ENCODE measurements at places on chromosomes 12 and 14.

- no peak for DNase-seq
These were observed 89.0 kb upstream of the BCL11B start for GRCh38 chr14:99360774-99361595.

GRCh38 chr14:68630081-68630571 is 162.7 kb downstream of the ZFP36L1 start:
- DNase-seq: no peak

DNA sequence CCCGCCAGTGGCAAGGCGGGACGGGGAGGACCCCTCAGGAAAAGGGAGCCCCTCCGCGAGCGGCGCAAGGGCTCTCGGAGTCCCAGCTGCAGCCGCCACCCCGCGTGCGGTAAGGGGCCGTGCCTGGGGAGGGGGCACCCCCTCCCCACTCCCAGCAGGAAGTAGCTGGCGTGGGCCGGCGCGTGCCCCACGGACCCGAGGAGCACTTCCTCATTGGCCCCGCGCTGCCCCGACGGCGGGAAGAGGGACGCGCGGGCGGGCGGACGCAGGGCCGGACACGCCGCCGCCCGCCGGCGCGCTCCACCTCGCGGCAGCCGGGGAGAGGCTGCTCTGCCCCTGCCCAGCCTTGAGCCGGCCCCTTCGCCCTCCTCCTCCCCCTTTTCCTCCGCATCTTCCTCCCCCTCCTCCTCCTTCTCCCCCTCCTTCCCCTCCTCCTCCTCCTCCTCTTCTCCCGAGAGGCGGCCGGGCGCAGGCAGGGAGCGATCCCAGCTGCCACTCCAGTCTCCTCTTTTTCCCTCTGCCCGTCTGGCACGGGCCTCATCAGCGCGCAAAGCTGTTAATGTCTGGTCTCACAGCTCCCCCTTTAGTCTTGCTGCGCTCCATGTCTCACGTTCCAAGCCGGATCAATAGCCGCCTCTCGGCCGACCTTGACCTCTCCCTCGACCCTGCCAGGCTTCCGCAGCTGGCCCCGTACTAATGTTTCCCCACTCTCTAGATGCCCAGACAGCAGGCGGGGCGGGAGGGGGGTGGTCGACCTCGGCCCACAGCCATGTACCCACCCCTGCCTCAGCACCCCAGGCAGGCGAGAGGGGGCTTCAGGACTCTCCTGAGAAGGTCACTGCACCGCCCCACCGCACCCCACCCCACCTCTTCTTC is 2.6 kb upstream of the BCL11B start:
- peak; percentile 58 for DNase-seq

DNA sequence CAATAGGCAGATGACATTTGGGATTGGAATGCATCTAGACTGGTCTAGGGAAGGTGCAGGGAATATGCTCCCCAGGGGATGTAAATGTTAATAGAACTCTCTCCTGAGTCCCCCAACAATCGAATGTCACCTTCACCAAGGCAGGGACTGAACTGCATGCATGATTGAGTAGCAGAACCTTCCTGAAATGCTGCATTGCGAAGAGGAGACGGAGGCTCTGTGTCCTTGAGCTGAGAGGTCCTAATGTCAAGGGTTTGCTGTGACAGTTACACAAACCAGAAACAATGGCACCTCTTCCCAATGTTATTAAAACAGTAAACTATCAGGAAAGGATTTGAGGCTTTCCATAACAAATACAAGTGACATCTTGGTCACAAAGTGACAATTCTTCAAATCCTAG is 117.5 kb upstream of the SFSWAP start:
- DNase-seq: no peak

DNA sequence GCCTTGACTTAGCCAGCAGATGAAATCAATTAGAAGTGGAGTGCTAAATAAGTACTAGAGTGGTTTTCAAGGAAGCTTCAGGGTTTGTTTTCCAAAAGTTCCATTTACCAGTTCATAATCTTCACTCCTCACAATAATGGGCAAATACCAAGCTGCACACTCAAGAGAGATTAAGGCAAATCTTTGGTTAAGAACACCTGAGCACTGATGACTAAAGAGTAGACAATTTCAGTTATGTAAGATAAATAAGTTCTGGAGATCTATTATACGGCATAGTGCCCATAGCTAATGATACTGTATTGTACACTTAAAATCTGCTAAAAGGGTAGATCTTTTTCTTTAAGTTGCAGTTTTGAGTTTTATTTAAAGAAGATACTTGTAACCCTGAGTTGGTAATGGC is 125.0 kb downstream of the ARMH4 start:
- DNase-seq: no peak

GRCh38 chr12:25566202-25566949 is 13.3 kb upstream of the LMNTD1 start:
- no peak for DNase-seq

DNA sequence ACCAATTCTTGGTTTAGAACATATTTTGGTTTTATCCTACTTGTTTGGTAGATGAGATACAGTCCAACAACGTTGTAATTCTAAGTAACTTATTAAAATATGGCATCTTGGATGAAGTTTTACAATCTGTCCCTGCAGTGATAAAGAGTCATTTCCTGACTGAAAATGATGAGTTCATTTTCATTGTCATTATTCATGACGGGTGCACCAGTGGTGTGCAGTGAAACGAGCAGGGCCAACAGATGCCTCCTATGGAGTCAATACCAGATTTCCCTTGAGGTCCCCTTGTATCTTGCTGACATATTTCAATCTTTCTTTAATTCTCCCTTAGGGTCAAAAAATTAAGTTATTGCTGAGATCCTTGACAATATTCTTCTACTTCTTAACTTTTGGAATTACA is 438.5 kb downstream of the LRIG3 start:
- no peak for DNase-seq

DNA sequence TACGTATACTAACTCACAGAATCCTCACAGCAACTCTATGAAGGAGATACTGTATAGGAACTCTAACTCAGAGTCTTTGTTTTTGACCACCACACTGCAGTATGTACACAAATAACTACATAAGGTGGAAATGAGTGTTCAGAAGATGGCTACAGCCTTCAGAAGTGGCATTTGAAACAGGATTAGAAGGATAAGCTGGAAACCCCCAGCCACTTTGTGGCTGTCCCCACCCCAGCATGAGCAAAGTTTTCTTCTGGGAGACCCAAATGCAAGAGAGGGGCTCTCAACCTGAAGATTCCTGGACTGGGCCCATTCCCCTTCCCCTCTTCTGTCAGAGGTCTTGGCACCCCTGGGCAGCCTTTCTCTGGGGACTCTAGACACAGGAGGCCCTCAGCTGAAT is 43.2 kb upstream of the PNMA1 start:
- no peak for DNase-seq

- DNase-seq: no peak
These were observed 55.9 kb downstream of the KCNA5 start for GRCh38 chr12:5099591-5099990.

DNA sequence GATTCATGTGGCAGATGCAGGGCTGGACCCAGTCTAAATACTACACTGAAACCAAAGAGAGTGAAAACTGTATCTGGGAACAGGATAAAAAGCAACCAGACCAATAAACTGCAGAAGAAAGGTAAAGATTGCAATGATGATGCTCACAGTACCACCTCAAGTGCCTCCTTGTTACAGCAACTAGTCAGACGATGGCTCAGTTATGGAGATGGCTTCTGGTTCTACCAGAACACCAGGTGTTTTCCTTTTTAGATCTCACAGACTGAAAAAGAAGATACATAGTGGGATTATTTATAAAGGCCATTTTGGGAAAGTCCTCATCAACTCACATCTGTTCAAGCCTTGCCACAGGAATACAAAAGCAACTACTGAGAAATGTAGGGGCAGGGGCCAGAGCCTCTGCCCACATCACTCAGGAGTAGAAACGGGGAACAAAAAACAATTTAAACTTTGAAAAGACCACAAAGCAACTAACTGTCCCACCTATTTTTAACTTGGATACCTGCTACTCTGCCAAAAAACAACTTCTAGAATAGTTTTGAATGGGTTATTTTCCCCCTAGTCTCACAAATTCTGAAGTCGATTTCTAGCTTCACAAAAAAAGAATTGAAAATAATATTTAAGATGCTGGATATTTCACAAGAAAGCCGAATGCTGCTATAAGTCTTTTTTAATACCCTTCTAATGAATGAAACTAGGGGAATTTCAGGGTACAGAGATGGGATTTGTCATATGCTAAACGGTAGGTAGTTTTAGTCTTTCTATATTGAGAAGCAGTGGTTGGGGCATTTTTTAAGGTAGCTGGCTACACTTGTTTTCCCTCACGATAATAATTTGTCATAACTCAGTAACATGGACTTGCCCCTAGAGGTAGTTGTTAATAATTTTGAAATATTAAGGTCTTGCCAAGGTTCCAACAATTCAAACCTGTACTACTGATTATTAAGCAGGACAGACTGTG is 197.2 kb upstream of the TMPO start:
- no peak for DNase-seq

DNA sequence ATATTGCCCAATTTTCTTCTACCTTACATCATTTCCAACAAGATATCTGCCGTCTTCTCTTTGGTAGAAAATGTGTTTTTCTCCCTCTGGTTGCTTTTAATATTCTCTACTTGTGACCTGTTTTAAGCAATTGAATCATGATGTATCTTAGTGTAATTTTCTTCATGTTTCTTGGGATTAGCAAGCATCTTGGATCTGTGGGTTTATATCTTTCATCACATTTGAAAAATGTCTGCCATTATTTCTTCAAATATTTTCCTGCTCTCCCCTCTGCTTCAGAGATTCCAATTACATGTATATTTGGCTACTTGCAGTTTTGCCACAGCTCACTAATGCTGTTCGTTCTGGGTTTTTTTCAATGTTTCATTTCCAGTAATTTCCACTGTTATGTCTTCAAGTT is 30.1 kb downstream of the CKAP4 start:
- DNase-seq: no peak

DNA sequence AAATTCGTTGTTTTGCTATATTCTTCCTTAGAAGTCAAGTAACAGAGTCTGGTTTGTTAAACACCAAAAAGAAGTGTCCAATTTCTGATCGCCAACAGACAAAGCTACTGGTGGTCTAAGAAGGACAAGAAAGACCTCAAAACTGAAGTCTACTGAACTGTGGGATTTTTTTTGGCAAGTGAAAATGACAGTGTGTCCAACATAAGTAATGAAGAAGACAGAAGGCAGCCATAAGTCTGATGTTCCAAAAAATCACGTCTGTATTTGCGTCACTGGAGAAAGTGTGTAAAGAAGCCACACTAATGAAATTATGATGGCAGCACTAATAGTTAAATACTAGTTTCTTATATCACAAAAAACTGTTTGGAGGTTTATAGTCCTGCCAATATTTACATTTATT is 32.6 kb downstream of the WASHC3 start:
- DNase-seq: no peak

- DNase-seq: no peak
These were observed 38.1 kb upstream of the GARIN2 start for GRCh38 chr14:67151082-67151666.

- no peak for DNase-seq
These were observed 5.6 kb upstream of the RPAP3 start for GRCh38 chr12:47711448-47711847.

DNA sequence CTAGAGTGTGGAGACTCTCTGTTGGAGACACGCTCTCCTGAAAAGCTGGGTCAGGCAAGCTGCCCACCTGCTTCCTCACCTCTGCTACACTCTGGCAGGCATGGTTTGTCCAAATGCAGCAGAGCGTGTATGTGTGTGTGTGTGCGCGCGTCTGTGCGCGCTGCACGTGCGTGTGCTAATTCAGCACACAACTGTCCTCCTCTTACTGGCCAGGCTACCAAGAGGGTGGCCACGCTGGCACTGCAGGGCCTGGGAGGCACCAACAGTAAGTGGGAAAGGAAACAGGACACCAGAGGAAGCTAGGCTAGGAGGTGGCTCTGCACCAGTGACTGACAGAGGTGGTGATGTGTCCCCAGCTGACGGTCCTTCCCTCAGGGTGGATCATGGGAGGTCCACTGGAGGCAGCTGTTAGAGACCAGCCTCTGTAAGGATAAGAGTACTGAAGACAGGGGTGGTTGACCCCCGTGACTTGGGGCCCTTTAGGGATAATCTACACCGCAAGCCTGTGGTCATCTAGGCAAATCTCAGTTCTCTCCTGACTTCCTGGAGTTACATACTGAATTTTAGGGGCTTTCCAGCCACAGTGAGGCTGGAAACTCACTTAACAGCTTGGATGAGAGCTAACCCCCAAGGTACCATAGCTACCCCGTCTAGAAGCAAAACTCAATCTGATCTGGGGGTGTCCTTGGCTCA is 15.6 kb upstream of the TFCP2 start:
- no peak for DNase-seq

DNA sequence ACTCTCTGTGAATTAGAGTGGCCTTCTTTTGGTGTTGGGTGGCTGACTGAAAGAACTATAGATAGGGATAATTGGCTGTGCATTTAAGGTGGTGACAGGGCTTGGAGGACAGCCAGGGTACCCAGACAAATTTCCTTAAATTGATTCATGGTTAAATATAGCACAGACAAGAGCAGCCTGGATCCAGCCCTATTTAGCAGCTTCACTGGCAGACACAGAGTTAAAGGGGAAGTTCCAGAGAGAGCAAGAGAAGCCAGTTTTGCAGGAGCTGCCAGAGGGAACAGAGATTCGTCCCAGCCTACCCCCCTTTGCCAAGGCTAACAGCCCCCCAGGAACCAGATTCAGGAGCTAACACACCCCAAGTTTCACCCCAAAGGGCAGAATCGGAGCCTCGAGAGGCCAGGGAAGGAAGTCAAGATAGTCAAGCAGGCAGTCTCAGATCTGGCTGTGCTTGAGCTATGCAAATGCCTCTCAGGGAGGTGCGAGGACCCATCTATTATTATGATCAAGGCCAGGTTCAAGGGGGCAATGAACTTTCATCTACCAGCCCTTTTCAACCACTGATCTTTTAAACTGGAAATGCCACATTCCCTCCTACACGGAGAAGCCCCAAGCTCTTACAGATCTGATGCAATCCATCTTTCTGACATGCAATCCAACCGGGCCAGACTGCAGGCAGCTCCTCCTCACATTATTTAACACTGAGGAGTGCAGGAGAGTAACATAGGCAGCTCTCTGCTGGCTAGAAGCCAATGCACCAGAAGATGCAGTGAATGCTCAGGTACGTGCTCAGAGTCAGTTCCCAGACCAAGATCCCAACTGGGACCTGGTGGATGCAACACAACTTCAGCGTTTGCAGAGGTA is 58.2 kb downstream of the DHRS2 start:
- no peak for DNase-seq

GRCh38 chr14:23776296-23776695 is 140.1 kb downstream of the DHRS2 start:
- no peak for DNase-seq

GRCh38 chr12:56792678-56793077 is 29.6 kb downstream of the HSD17B6 start:
- no peak for DNase-seq
